ENCODE measurements at places on chromosomes 16 and 17.
A peak's percentile ranks its signal among the peaks of the same experiment; 100 is the strongest.

GRCh38 chr16:67893743-67894399 lies 817 bp downstream of the PSKH1 start:
- no peak for DNase-seq

DNA sequence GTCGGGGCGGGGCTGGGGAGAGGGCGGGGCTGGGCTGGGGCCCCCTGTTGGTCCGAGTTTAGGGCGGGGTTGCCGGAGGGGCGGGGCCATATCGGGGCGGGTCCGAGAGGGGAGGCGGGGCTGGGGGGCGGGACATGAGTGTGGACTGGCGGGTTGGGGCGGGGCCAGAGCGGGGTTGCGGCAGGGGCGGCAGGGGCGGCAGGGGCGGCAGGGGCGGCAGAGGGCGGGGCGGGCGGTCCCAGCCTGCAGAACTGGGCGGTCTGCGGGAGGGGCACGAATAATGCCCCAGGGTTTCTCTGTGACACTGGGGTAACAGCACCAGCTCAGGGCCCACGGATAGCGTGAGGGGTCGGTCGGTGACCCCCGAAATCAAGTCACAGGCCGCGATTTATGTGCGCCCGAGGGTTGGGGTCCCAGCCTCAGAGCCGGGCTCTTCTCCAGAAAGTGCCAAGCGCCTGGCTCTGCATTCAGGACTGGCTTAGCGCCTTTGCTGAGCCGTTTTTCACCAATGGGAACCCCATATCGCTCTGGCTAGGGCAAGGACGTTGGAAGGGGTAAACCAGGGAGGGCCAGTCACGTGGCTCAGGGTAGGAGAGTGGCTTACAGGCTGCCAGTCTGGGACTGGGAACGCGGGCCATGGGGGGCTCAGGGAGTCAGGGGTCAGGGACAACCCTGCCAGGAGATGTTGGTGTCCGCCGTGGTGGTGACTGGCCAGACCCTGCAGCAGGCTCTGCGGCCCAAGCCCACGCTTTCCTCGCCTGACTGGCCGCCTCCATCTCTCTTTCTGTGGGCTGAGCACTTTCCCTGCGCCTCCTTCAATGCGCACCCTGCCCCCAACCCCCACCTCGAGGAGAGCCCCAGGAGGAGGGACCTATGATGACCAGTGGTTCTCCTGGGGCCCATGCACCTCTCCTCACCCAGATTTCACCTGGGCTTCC lies 1.2 kb upstream of the METTL26 start:
- peak; percentile 85 for DNase-seq

- no peak for DNase-seq
Measured at GRCh38 chr16:82801361-82801760, 174.6 kb downstream of the CDH13 start.

DNA sequence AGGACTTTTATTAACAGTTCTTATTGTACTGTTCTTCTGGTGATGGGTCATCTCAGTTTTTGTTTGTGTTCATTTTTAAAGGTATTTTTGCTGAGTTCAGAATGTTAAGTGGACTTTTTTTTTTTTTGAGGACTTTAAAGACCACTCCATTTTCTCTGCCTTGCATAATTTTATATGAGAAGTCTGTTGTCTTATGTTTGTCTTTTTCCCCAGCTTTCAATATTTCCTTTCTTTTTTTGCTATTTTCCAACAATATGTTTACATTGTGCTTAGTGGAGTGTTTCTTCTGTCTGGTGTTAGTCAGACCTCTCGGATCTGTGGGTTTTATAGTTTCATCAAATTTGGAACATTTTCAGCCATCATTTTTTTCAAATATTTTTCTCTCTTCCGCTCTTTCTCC lies 290.0 kb upstream of the TNRC6C start:
- DNase-seq = no peak

- DNase-seq = no peak
Measured at GRCh38 chr17:28759256-28759865, 15.6 kb downstream of the TRAF4 start.

DNA sequence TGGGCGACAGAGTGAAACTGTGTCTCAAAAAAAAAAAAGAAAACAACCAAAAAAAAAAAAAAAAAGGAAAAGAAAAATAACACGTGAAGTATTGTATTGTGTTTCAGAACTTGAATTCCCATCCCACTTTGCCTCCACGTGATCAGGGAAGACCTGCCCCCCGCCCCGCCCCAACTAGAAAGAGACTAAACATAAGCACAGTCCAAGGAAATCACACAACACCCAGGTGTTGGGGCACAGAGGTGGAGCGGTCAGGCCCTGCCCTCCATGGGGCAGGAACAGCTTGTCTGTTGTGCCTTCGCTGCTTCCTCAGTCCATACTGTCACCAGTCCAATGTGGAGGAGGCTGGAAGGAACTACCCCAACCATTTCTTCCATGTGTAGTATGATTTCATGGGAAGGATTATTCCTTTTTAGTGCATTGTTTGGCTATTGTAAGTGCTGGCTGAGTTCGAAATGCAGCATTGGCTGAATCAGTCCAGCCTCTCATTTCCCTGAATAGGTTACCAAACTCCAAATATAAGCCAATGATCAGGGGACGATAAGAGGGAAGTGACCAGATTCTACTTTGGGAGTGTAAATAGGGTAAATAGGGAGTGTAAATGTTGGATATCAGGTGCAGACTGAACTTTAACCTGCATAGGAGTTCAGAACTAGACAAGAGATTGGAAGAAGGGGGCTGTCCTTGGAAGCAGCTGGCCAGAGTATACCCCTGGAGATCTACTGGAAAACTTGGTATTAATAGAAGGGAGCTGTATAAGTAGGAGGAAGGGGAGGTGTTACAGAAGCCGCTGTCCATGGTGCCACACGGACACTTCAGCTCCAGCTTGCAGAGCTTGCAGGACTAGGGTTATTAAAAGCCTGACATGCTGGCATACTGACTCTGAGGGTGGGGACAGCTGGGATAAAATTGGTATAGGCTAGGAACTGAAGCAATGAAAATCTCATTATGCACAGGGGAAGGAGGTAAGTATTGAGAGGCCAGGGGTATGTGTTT lies 50.7 kb downstream of the TANGO6 start:
- no peak for DNase-seq

DNA sequence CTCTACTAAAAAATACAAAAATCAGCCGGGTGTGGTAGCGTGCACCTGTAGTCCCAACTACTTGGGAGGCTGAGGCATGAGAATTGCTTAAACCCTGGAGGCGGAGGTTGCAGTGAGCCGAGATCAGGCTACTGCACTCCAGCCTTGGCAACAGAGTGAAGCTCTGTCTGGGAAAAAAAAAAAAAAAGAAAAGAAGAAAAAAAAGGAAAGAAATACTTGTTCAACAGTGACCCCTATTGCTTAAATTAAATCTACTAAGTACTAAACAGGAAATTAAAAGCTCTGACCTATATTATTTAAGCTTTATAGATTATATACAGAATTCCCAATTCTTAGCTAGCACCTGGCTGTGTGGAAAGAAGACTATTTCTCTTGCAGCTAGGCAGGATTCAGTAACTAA lies 48.9 kb downstream of the FBXL20 start:
- DNase-seq = no peak

DNA sequence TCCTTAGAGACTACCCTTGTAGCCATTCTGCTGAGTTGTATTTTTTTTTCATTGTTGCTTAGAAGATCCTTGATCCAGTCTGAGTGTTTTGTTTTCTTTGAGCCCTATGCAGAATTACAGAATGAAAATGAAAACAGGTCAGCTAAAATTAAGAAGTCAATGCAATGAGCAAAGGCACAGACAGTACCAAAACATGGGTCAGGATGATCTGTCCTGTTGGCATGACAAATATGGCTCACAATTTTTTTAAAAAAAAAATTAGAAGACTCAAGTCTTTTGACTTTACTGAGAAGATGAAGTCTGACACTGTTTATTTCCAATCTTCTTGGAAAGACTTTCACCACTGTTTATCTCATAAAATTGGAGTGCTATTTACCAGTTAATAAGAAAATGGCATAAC lies 32.4 kb downstream of the KCNJ16 start:
- no peak for DNase-seq

- no peak for DNase-seq
Measured at GRCh38 chr17:1166276-1166675, 13.5 kb downstream of the ABR start.

DNA sequence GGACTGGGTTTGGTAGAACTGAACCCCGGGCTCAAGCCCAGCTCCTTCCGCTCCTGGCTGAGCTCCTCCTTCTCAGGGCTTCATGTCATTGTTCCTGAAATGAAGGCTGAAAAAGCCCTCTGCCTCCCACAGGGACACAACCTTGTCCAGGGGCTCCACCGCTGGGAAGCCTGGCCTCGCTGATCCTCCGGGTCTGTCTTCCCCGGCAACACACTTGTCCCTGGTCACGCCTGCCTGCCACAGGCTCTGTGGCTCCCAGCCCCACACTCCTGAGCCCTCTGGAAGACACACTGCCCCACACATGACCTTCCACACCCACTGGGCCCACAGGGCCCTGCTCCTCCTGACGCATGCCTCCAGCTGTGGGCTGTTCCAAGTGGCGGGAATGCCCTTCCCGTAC lies 18.0 kb upstream of the ZC3H18 start:
- DNase-seq = no peak

- no peak for DNase-seq
Measured at GRCh38 chr17:20059728-20060188, 50.6 kb downstream of the SPECC1 start.

All from activated CD4-positive, alpha-beta T cell treated with anti-CD3 and anti-CD28 coated beads for 4 hours (primary cell).